ENCODE measurements at places on chromosomes 3 and 15.

DNA sequence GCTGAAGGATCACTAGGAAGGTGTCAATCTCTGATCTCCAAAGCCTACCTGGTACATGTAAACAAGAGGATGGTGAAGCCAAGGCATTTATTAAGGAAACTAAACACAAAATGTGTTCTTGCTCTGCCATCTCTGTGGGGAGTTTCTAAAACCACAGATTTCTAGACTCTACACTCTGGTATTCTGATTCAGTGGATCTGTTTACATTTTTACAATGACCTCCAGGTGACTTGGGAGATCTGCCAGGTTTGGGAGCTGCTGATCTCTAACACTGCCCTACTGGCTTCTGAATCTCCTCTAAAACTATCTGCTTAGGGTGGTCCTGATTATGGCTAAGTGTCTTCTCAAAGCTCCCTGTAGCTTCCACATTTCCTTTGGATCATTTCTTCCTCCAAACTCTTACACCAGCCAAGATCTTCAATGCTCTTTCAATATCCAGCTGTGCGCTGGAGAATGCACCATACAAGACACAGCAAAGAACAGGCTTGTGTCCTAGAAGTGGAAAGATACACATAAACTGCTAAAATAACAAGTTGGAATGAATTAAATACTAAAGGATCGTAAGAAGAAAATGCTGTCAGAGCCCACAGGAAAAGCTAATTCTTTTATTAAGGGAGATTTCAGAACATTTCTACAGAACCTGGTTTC lies 72.7 kb downstream of the GREM1 start:
- DNase-seq: no peak

DNA sequence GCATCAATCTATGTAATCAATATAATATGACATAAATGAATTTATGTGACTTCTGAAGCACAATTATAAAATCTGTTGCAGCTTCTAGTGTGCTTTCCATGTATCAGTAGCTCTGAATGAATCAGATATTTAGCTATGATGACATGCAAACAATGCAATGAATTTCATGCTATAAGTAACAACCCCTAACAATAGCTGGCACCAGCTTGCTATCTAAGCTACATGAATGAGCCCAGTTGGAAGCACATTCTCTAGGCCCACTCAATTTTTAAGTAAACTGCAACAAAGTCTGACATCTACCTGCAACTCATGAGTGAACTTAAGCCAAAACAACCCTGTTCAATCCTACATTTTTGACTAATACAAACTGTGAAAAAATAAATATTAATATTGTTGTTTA lies 507.3 kb upstream of the ROBO1 start:
- no peak for DNase-seq

DNA sequence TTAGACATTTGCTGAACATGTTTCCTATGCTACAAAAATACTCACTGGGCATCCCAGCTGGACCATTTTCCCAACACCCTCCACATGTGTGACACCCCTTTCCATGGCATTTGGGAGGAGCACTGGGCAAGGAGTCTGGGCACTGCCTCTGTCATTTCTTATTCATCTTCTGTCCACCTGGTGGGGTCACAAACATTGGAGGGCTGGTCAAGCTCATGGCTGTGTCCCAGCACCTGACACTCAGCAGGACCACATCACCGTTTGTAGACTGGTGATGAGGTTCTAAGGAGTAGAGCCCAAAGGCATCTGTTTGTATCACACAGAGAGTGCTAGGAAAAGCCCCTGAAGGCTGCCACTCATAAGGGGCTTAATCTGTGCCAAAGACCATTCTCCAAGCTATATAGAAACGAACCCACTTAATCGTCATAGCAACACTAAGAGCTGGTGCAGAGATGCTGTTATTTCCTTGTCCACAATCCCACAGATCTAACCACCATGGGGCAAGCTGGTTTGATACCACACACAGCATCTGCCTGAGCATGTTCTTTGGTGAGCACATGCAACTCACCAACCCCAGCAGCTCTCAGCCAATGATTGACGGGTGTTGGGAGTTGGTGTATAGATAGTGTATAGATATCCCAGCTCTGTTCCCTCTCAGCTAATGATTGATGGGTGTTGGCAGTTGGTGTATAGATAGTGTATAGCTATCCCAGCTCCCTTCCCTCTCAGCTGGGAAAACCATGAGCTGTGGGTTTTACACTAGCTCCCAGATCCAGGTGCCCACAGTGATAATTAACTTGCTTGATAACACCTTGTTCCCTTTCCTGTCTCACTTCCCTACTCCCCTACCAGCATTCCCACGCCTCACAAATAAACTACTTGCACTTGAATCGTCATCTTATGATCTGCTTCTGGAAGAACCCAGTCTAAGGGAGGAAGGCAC lies 42.7 kb upstream of the ATP2B2 start:
- DNase-seq: no peak

DNA sequence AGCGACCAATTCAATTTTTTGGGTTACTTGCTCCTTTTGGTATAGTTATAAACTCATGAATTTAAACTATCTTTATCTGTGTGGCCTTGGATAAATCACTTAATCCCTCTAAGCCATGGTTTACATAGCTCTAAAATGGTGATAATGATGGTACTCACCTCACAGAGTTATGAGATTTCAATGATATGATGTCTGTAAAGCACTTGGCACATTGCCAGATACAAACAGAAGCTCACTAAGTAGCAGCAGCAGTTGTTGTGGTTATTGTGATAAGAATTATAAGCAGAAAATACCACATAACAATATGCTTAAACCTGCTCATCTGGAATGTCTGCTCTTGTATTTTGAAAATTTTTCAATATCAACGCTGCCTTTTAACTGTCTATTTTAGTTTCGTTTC lies 185.1 kb upstream of the SNTN start:
- no peak for DNase-seq

DNA sequence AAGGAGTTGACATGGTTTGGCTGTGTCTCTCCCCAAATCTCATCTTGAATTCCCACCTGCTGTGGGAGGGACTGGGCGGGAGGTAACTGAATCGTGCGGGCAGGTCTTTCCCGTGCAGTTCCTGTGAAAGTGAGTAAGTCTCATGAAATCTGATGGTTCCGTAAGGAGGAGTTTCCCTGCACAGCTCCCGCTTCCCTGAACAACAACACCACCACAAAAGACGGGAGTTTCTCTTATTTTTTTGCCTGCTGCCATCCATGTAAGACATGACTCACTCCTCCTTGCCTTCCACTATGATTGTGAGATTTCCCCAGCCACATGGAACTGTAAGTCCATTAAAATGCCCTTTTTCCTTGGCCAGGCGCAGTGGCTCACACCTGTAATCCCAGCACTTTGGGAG lies 22.7 kb downstream of the XXYLT1 start:
- DNase-seq: no peak

- no peak for DNase-seq
These were observed 18.6 kb downstream of the GOLIM4 start for GRCh38 chr3:168077091-168077490.

DNA sequence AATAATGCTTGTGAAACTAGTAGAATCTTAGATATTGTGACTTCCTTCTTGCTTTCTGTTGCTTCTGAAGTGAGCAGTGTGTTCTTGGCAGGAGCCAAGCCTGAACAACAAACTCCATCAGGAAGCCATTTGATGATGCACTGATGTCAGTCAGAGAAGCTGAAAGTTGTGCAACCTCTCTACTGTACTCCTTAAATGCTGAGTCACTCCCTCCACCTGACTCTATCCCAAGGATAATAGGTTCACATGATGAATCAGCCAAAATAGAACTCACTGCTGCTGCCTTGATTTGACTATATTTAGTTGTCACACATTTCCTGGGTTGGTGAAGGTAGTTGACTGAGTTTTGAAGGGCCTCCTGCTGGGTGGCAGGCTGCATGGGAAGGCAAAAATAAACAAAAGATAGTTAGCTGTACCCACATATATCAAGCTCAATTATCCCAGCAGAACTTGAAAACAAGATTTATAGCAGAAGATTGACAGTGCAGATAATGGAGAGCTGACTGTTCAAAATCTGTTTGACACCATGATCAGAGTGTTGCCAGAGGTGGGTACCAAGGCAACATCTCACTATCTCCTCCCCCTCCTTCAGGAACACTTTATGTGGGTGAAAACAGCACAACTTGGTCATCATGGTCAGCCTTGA lies 328.4 kb upstream of the DPH6 start:
- no peak for DNase-seq

DNA sequence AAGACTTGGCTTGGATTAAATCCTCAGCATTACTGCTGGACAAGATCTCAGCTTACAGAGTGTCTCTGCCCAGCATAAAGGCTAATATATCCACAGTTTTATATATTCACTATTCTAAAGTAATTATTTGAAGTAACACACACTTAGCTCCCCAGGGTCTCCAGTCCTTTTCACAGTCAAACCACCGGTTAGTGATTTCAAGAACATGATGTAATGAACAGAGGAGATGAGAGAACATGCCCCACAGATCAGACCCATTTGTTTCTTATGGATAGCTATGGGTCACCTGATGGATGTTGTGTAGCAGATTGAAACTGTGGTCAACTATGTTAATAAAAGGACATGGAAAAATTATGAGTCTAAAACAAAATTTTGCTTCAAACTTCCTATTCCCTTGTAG lies 44.8 kb upstream of the MRPL3 start:
- DNase-seq: no peak

DNA sequence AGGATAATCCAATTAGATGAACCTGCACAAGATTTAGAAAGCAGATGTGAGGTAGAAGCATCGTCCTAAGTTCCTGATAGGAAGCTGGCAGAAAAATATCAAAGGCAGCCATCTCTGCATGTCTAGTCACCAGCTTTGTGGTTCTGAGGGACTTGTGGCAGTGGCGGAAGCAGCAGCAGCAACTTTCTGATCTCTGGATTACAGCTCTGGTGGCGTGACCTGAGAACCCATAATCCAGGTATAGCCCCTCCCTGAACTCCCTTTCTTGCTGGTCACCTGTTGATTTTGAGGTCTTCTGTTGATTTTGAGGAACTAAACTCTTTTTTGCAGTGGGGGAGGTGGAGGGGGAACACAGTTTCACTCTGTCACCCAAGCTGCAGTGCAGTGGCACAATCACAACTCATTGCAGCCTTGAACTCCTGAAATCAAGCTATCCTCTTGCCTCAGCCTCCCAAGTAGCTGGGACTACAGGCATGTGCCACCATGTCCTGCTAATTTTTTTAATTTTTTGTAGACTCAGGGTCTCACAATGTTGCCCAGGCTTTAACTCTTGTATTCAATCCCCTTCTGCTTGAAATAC lies 7.9 kb downstream of the FSIP1 start:
- no peak for DNase-seq

DNA sequence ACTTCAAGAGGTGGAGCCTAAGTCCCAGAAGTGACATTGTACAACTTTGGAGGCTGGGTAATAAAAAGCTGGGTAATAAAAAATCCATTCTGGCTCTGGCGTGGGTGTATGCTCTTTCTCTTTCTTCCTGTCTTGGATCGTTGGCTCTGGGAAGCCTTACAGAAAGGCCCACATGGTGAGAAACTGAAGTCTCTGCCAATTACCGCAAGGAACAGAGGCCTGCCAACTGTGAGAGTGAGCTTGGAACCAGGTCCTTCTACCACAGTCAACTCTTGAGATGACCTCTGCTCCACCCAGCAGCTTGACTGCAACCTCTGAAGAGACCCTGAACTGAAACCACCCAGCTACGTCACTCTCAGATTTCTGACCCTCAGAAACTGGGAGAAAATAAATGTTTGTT lies 51.0 kb downstream of the NR2F2 start:
- no peak for DNase-seq

- DNase-seq: no peak
These were observed 23.2 kb downstream of the LIPC start for GRCh38 chr15:58454950-58455401.

- DNase-seq: no peak
These were observed 20.8 kb downstream of the ATP13A3 start for GRCh38 chr3:194465920-194466570.

GRCh38 chr3:155859859-155860258 lies 5.6 kb upstream of the SLC33A1 start:
- DNase-seq: no peak

- DNase-seq: no peak
These were observed 65.9 kb upstream of the TMEM108 start for GRCh38 chr3:132972333-132972732.

DNA sequence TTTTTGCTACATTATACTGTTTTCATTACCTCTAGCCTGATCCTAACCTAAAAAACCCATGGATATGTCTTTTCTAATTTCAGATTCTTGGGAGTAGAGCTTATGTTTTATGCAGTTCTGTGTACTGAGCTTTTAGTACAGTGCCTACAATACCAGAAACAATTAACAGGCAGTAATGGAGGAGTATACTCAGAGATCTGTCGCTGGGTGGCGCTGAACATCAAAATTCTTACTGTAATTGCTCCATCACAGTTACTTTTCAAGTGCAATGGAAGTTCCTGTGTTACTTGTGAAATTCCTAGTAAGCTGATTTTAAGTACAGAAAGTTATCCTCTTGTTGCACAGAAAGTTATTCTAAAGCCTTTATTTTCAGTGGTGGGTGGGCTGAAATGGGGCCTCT lies 66.9 kb downstream of the RNF13 start:
- no peak for DNase-seq

- DNase-seq: no peak
These were observed 236.9 kb downstream of the DTWD1 start for GRCh38 chr15:49857496-49858475.

DNA sequence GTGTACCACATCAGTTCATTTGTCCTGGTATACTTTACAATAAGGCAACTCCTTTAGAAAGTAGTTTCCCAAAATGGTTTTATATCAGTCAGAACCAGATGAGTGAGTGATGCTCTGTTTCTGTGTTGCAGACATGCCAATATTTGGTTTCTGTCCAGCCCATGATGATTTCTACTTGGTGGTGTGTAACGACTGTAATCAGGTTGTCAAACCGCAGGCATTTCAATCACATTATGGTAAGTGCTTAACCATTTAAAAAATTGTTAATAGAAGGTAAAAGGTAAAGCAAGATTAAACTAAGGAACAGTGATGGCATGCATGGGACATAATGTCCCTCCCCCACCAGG lies 40.0 kb upstream of the SCAANT1 start:
- no peak for DNase-seq

DNA sequence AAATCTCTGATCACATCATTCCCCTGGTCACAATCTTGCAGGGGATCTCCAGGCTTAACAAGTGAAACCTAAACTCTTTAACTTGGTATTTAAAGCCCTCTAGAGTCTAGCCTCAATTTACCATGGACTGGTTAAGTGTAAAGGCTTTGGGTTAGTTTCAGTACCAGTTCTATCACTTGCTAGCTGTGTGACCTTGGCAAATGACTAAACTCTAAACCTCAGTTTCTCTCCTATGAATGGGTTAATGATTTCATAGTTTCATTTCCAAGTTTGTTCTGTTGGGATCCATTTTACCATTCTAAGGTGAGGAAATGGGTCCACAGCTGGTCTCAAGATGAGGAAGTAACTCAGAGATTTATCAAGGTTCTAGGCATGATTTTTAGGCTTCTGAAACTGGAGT lies 38.8 kb upstream of the TIMP4 start:
- DNase-seq: no peak

All from GM19239 (cell line).